ENCODE measurements at places on chromosomes 1 and 21. TPM values are rescaled to one million over a fixed set of nuclear protein-coding genes. Genes with fewer than 3 reads are reported as not detected.

Gene SPRR1B
- total RNA-seq = not detected

Gene TMOD4
- total RNA-seq = 0.78 TPM

Gene ESRRG
- total RNA-seq = not detected

Gene PTAFR
- 0.06 TPM for total RNA-seq

Gene TGFB2
- total RNA-seq = 0.07 TPM

DNA sequence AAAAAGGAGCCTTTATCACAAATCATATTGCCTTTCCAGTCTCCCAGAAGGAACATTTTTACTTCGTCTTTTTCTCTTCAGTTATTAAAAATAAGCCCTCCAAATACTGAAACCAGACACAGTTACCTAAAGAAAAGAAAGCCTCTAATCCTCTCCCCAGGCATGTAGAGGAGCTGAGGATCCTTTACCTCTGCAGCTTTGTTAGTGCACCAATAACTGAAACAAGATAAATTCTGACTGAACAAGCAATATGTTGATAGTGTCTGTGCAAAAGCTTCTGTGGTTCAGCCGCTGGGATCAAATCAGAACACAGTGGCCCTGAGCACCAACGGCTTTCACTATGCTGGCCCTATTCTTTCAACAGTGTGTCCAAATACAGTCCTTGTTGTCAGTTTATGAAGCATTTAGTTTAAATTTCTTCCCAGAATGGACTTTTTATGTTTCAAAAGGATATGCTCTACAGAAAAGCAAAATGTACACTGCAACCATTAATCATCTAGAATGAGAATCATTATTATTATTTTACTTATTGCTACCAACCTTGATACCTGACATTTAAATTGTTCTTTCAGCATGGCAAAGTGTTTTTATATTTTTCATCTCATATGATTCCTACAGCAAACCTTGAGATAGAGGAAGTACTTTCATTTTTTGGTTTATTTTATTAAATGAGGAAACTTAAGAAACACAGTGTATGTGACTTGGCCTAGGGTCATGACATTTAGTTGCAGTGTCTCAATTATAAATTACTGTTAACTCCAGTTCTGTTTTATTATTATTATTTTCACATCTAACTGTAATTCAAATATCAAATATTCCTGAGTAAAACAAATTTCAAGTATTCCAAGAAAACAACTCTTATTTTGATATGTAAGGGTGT, 217.9 kb downstream of the NEGR1 start:
- no peak for DNase-seq

DNA sequence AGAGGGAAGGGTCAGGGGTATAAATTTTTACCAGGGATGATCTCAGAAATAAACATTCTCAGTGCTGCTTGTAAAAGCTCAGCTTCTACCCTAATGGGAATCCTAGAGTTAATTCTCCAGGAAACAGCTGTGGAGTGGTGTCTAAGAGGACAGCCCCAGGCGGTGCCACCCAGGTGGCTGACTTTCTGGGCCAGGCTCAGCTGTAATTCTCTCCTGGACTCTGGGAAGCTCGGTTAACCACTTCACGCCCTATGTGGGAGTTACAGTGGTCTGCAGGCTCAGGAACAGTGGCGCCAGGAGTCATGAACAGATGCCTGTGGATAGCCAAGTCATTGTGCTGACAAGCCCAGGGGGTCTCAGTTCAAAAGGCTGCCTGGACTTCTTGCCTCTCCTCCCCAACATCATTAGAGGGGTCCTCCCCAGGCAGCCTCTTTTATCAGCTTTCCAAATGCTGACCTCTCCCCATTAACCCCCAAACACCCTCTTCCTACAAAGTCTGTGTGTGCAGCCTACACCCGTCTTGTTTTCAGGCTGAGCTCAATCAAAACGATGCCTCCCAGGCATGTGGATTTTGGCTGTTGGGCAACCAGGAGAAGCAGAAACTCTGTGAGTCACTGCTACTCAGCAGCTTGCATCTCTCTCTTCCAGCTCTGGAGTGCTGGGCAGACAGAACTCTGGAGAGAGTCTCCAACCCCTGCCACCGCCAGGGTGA, 1.2 kb downstream of the HHIPL2 start:
- no peak for DNase-seq

GRCh38 chr21:36450511-36450910, 29.4 kb downstream of the CLDN14 start:
- no peak for DNase-seq

DNA sequence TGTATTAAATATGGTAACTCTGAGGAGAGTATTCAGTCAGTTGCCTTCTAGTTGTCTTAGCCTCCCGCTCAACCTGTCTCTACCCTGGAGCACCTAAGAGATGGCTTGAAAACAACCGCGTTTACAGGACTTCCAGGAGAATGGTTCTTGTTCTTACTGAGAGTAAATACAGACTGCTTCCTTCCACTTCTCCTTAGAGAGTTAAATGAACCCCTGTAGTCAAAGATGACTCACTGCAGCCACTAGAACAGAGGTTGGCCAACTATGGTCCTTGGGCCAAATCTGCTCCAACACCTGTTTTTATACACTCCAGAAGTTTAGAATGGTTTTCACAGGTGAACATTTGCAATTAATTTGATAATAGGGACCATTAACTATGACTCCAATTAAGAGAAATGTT, 60.1 kb upstream of the ASB17 start:
- no peak for DNase-seq

DNA sequence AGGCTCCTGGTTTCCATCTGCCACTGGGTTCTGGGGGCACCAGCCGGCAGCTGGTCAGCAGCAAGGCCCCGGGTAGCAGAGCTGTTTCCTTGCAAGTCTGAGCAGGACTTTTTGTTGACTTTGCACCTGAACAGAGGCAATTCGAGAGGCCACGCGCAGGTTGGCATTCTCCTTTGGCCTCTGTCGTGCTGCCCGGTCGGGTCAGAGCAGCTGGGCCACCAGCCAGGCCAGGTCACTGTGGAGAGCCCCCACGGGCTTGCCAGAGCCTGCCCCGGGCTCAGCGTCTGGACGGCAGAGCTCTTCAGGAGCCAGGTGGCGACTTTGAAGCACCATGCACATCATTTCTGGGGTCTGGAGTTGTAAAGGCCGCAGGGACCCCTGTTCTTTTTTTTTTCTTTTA, 28.4 kb upstream of the TMEM52 start:
- DNase-seq = no peak

DNA sequence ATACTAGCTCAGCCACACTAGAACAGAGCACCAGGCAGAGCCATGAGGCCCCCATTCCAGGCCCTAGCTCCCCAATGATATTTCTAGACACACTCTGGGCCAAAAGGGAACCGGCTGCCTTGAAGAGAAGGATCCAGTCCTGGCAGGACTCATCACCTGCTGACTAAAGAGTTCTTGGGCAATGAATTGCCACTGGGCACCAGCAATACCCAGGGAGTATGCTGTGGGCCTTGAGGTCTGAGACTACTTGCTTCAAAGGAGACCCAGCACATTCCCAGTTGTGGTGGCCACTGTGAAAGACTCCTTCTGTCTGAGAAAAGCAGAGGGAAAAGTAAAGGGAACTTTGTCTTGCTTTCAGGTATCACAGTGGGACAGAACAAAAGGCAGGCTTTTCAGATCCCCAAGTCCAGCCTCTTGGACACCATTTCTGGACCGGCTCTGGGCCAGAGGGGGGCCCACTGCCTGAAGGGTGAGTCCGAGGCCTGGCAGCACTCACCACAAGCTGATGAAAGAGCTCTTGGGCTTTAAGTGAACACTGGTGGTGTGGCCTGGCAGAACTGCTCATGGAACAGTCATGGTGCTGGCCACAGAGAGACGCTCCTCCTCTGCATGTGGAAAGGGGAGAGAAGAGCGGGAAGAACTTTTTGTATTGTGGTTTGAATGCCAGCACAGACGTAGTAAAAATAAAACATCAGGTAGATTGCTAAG, 72.5 kb downstream of the CDC42BPA start:
- no peak for DNase-seq

DNA sequence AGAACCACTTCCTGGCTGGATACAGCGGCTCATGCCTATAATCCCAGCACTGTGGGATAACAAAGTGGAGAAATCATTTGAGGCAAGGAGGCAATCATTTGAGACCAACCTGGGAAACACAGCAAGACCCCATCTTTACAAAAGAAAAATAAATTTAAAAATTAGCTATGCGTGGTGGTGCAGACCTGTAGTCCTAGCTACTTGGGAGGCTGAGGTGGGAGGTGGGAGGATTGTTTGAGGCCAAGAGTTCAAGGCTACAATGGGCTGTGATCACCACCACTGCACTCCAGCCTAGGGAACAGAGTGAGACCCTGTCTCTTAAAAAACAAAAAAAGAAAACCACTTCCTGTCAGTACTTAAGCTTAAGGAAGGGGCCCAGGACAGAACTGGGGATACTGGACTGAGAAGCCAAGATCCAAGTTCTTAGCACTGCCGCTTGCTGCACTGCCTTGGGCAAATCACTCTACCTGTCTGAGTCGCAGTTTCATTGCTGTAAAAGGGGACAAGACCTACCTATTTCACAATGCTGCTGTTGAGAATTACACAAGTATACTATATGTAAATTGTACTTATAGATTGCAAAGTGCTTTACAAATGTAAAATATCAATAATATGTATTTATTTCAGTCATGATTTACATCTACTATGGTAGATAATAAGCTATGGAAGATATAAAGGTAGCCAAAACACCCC, 154.9 kb downstream of the RERE start:
- DNase-seq = no peak

GRCh38 chr21:36127977-36128376, 6.9 kb upstream of the CBR3 start:
- DNase-seq = no peak

GRCh38 chr1:178052650-178053461, 41.0 kb upstream of the RASAL2 start:
- no peak for DNase-seq

- DNase-seq = no peak
Measured at GRCh38 chr21:41613533-41613909, 105.6 kb upstream of the TMPRSS2 start.

All from activated naive CD4-positive, alpha-beta T cell treated with anti-CD3 and anti-CD28 coated beads, Interleukin-2, amount 50 U/mL, for 72 hours (primary cell).